Stimulated activated CD4-positive, alpha-beta T cell treated with anti-CD3 and anti-CD28 coated beads, TNF-alpha, amount 100 ng/mL, for 4 hours (primary cell): ENCODE measurements at places on chromosomes 4 and X.

DNA sequence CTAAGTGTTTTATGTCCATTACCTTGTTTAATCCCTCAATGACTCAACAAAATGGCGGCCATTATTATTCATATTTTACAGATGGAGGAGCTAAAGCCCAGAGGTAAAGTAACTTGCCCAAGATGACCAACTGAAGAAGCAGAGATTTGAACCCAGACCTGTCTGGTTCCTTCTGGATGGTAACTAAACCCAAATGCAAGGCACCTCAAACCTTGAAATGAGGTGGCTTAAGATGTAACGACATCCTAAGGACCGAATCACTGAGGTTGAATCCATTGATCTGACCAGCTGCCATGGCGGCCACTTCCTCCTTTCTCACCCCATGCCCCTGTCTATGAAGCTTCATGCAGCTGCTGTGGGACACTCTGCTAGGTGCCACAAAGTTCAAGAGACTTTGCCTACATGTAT lies 932 bp downstream of the TLR10 start:
- no peak for DNase-seq

DNA sequence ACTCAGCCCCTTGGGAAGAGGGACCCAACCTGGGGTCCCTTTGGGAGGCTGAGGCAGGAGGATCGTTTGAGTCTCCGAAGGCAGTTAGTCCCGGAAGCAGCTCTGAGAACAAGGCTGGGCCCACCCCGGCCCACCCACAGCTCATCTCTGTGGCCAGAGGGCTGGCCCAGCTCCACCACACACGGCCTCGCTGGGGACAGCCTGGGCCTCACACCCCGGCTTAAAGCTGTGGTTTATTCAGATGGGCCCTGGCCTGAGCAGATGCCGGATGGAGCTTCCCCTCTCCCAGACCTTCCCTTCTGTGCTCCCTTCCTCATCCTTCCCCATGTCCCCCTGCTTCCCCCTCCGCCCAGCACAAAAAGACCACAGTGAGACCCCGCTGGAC lies 54.4 kb downstream of the FAM53A start:
- no peak for DNase-seq

- DNase-seq, result no peak
Observed at GRCh38 chrX:2677764-2678163, 13.3 kb upstream of the CD99 start.

- no peak for DNase-seq
Observed at GRCh38 chr4:183843248-183843671, 61.8 kb upstream of the STOX2 start.

- no peak for DNase-seq
Observed at GRCh38 chrX:78945186-78945912, at the start of gene P2RY10. P2RY10 (plus strand) TSS chrX:78945391; CDS start chrX:78960521, 15,130 bp downstream.

DNA sequence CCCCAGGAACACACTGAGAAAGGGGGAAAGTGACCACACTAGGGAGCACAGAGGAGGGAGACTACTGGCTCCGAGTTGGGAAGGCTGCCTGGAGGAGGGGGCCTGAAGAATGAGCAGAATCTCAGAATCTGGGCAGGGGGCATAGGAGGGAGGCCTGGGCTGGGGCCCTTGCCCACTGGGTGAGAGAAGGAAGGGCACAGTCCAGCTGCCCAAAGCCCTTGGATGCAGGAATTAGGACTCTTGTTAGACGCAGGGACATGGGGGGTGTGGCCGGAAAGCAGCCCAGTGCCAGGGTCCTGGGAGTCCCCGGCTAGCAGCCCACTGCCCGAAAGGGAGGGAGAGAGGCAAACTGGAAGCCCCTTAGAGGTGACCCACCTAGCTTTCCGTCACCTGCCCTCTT lies 1.9 kb upstream of the DUSP9 start:
- no peak for DNase-seq

- no peak for DNase-seq
Observed at GRCh38 chr4:127533028-127533700, 99.6 kb upstream of the INTU start.

DNA sequence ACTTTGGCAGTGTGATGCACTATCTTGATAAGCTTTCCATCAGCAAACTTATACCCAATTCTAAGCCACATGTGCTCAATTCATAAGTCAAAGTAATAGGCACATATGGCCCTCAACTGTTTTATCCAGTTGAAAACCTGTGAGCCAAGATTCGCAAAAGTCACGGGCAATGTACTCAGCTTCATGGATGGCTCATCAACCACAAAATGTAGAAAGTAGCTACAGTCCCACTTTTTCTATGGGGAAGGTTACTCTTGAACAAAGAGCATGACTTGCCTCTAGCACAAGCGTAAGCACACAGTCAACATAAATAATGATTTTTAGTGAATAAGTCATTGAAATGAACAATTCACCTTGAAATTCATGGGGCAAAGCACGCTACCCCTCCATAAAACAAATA lies 25.1 kb upstream of the DDX53 start:
- no peak for DNase-seq

- no peak for DNase-seq
Observed at GRCh38 chrX:113514906-113515305, 674.3 kb upstream of the AMOT start.

GRCh38 chr4:41132055-41132683 lies 82.2 kb downstream of the APBB2 start:
- no peak for DNase-seq

DNA sequence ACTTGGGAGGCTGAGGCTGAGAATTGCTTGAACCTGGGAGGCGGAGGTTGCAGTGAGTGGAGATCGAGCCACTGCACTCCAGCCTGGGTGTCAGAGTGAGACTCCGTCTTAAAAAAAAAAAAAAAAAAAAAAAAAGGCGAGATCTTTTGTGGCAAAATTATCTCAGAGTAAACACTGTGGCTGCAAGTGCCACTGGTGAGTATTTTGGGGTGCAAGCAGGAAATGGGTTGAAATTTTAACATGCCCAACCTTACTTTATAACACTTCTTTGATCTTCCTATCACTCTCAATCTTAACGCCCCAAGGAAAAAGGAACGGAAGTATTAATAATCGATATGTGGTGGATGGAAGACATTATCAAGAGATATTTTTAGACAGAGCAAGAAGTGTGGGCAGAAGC lies 32.1 kb downstream of the SLC34A2 start:
- DNase-seq, result no peak

DNA sequence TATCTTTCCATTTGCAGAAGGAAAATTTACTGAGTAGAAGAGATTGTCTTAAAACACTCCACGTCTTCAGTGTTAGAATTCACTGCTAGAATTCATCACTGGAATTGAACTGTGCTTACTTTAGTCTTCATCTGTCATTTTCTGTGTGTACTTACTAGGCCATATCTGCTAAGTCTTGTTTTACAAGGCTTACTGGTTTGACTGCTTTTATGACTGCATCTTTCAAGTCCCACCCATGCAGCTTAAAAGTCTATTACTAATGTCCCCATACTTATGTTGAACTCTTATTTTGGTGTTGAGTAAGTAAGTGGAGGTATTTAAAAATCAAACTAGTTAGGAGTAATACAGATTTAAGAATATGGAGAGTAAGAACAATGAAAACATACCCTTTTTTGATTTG lies 14.6 kb downstream of the CLCN3 start:
- DNase-seq, result no peak

DNA sequence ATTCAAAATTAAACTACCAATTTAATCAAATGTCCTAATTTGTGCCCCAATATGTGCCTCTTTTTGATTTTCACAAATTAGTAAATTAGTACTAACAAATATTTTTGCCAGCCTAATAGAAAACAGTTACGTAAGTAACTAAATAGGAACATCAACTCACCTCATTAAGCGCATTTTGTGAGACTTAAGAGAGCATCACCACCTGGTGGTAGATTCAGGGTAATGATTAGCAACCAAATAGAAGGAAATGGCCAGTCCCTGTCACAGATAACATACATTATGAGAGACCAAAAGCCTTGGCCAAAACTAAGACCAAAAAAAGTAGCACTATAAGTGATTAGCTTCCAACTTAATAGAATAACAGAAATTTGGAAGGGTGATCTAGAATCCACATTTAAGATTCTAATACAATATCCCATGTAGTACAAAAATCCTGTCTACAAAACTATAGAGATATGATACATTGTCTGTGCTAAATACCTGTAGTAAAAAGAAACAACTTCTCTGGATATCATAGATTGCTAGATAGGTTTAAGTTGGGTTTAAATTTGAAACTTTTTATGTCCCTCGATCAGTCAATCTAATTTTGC lies 46.7 kb downstream of the C4orf46 start:
- no peak for DNase-seq

GRCh38 chrX:142884881-142885280 lies 140.8 kb upstream of the SPANXN4 start:
- no peak for DNase-seq

DNA sequence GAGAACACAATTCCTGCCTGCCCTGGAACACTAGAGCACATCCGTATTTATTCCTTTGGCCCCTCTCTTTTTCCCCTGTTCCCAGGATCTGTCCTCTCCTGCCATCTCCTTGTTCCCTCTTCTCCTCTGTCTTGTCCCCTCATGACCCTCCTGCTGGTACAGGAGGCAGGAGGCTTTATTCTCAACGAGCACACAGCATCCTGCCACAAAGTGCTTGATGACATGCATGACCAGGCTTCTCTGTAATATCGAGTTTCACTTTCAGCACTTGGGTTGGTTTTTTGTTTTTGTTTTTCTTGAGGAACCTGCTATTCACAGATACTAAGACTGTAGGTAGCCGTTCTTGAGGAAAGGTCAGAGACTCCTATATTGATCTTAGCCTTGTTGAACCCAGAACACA lies 35.3 kb downstream of the NALF2 start:
- DNase-seq, result no peak

DNA sequence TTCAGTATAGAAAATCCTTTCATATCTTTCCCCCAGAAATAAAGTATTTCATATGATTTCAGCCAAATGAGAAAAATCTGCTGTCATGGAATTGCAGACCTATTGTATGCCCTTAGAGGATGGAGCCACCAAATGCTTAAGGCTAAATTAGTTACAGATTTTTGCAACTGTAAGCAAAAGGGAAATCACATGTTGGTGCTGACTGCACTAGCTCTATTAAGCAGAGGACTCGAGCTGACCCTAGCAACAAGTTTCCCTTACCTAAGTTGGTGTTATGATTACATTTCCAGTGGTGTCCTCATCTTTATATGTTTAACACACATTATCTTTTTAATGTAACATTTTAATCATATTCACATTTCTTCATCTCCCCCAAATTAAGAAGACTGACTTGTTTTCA lies 58.3 kb upstream of the DOCK11 start:
- no peak for DNase-seq

DNA sequence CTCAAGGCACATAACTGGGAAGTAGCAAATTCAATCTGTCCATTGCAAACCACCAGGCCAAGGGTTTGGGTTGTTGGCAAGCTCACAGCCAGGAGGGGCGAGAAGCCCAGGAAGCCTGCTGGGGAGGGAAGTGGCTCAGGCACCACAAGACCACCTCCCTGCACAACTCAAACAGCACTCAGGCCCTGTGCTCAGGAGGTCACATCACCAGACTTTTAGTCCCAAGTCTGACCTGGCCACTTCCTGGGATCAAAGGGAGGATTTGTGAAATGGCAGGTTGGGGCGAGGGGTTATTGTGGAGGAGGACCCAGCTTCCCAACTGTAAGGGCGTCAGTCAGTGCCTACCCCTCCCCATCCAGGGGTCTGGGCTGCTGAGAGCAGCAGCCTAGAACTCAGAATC lies 2.3 kb downstream of the ATP5ME start:
- DNase-seq, result no peak

DNA sequence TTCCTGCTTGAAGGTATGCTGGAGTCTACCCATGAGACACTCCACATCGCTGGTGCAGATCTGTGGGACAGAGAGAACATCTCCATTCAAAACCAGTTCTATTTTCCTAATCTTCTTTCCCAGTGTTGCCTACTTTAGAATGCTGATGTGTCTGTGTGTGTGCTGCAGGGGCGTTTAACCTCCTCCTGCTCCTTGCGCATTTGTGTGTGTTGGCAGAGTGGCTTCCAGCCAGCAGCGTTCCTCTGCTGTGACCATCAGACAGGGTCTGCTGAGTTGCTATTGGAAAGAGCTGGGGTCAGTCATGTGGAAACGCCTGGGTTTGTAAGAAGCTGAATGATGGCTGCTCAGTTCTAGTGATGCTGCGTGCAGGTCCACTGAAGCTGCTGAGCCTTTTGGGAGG lies 223.6 kb downstream of the RBMX2 start:
- DNase-seq, result no peak

GRCh38 chrX:63922221-63922620 lies 137.2 kb upstream of the ARHGEF9 start:
- DNase-seq, result no peak

GRCh38 chr4:152304220-152304619 lies 231.7 kb downstream of the FBXW7 start:
- DNase-seq, result no peak

DNA sequence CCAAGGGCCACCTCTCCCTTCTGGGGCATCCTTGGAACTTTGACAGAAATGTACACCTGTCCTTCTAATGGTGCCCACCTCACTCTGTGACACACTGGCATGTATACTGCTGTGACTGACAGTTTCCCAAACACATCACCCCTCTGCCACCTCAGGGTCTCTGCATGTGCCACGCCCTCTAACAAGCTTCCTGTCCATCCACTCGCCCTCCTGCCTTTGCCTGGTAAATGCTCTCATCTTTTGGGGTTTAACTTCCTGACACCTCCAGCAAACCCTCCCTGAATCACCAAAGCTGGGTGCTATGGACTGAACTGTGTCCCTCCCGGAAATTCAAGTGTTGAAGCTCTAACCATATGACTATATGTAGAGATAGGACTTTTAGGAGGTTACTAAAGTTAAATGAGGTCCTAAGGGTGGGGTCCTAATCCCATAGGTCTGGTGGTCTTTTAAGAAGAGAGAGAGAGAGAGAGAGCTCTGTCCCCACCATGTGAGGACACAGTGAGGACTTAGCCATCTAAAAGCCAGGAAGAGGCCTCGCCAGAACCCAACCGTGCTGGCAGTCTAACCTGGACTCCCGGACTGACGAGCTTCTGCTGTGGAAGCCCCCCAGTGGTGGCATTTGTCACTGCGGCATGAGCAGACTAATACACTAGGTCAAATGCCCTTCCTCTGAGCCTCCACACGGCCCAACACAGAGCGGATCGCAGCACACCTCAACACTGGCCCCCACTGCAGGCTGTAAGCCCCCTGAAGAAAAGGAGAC lies 95.6 kb downstream of the AFAP1 start:
- DNase-seq, result peak; percentile 46

GRCh38 chr4:1203026-1203616 lies 30.7 kb upstream of the SPON2 start:
- DNase-seq, result no peak

DNA sequence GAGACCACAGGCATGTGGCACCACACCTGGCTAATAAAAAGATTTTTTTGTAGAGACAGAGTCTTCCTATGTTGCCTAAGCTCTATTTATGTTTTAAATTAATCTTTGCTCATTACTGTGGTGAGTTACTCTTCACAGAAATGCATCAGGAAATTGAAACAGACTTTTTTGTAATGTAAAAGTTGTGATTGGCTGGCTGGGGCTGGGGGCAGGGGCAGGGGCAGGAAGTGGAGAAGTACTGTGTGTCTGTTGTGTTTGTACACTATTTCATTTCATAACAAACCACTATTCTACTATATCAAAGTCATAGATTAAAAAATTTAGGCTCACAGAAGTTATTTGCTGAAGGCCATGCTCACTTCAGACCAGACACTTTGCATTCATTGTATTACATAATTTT lies 19.1 kb upstream of the ABRAXAS1 start:
- DNase-seq, result peak; percentile 9
